ENCODE measurements at places on chromosomes 16 and 17.

DNA sequence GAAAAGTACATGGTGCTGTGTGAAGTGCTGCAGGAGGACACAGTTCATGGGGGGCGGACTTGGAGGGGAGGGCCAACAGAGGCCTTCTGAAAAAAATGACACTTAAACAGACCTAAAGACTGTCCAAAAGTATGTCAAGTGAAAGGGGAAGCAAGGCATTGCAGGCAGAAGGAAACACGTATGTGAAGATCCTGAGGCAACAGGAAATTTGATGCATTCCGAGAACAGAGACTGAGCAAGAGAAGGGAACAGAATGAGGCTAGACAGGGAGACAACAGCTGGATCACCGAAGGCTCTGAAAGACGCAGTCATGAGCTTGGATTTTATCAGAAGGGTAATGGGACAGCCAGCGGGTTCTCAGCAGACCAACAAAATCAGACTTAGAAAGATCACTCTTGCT, 1.1 kb downstream of the IFT20 start:
- no peak for DNase-seq

GRCh38 chr16:88853325-88853941, 3.3 kb downstream of the GALNS start:
- DNase-seq: no peak

GRCh38 chr16:50941681-50942080, 199.8 kb downstream of the CYLD start:
- DNase-seq: no peak

DNA sequence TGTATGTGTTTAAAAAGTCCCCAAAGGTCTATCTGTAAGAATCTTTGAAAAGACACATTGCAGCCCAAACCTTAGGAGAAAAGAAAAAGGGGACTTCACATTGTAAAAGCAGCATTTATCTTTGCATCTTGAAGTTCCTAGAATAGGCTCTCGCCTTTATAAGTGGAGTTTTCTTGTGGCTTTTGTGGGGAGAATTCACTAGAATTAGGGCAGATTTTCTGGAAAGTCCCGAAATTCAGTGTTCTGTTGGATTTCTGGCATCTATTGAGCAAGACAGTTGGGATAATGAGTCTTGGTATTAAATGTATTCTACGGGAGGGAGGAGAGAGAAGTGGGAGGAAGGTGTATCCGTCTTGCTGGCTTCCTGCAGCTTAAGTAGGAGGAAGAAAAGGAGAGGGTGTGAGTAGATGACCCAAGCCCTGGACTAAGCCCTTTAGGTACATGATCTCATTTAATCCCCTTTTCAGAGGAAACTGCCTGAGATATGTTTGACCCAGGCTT, 62.6 kb downstream of the PRKCA start:
- DNase-seq: no peak

DNA sequence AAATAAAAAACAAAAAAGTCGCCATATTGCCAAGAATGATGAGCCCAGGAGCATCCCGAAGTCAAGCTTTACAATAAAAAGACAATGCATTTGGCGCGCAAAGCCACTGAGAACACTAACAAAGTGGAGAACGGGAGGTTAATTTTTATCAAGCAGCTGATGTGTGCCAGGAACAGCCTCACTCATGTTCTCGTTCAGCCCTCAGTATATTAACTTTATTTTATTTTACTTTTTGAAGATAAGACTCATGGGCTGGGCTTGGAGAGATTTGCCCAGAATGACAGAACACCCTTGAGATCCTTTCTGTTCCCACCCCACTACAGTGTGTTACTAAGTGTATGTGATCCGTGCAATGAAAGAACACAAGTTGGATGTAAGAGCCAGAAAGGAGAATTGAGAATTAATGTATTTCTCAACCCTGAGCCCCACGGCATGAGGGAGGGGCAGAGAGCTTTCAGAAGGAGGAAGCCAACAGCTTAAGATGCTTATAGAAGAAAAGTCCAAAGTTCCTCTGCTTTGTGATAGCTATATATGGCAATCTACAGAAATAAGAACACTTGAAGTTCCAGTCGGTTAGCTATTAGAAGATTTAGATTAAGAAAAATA, 48.4 kb downstream of the COTL1 start:
- no peak for DNase-seq

DNA sequence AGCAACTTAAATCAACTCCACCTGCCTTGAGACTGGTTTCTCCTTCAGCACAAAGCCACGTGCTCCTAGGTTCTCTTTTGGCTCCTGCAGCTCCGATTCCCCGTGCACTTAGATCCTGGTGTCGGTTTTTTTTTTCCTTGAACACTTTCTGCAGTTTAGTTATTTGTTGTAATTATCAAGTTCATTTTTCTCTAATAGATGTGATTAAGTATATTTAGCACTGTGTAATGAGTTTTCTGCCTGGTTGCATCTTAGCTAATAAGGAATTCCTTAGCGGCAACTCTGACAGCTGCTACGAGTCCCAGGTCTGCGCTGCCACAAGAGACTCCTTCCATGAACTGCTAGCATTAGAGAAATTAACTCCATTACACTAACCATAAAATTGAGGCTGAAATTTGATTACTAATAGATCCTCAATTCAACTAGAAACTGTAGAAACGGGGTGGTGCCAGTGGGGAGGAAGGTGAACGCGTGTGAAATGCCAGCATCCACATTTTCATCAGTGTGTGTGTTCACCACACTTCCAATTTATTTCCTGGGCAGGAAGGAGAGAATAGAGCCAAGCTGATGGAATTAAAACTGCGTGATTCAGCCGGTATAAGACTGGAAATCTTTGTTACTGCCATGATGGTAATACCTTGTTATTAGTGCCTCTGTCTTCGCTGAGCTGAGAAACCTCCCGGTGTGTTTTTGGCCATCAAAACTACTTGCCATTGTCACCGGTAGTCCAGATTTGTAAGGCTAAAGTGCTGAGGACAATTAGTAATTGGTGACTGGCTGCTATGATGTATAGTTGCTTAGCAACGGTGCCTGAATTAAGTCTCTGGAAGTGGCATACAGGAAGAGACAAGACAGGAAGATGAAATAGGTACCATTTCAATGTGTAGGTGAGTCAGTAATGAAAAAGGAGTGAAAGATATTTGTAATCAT, 232.4 kb downstream of the IRX3 start:
- no peak for DNase-seq

DNA sequence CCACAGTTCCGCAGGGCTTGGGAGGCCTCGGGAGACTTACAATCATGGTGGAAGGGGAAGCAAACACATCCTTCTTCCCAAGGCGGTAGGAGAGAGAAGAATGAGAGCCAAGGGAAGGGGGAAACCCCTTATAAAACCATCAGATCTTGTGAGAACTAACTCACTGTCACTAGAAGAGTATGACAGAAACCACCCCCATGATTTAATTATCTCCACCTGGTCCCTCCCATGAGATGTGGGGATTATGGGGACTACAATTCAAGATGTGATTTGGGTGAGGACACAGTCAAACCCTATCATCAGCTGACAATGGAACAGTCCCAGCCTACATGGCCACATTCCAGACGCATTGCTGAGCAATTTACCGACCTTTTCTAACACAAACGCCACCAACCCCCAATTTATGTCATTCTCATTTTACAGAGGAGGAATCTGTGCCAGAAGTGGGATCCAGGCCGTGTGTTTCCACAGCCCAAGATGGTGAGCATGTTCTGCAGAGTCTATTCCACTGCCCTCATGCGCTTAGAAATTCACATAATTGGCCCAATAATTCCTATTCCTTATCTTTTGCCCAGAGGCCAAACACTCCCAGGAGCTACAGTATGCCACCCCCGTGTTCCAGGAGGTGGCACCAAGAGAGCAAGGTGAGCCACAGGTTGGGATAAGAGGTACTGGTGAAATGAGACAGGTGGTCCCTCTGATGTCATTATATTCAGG, 17.3 kb downstream of the MILR1 start:
- DNase-seq: no peak

DNA sequence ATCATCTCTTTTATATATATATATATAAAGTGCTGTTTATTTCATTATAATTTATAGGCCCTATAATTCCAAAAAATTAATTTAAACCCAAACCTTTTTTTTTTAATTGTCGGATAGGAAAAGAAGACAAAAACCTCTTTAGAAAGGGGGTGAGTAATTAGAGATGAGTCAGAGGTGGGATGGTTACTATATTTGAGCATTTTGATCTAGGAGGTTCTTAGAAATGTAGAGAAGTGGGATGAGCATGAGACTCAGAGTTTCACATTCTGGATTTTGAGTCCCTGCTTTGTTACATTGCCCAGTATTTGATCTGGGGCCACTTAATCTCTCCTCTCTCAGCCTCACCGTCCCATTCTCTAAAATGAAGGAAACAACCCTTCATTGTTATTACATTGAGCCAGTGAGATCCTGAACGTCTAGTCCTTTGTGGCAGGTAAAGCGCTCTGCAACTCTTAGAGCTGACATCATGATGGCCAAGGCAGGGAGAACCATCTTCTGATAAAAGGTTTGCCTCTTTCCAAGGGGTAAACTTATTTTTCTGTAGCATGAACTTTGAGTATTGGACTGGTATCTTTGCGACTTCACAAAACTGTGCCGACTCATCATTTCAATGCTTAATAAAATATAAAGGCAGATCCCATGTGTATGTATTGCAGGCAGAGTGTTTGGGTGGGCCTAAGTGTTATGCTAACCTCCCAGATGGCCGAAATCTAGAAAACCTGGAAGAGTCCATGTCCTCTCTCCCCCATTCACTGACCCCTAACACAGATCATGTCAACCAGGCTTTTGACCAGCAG, 21.3 kb downstream of the HS3ST3B1 start:
- DNase-seq: no peak

GRCh38 chr17:34252444-34253138, 2.5 kb upstream of the CCL2 start:
- DNase-seq: no peak

DNA sequence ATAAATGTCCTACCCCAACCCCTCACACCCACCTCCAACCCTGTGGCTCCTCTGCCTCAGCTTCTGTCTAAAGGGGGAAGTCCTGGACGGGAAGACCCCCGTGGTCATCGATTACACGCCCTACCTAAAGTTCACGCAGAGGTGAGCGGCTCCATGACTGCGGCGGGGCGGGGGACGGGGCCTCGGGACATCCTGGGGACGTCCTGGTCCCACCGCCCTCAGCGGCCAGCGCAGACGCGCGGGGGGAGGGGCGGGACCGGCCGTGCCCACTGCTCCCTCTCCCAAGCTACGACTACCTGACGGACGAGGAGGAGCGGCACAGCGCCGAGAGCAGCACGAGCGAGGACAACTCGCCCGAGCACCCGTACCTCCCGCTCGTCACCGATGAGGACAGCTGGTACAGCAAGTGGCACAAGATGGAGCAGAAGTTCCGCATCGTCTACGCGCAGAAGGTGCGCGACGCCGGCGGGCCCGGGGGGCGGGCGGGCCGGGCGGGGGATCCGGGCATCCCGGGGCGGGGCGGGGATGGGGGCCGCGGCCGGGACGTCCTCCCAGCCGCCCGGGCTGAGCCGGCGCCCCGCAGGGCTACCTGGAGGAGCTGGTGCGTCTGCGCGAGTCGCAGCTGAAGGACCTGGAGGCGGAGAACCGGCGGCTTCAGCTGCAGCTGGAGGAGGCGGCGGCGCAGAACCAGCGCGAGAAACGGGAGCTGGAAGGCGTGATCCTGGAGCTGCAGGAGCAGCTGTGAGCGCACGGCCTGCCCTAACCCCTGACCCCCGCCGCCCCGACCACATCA, 6.7 kb downstream of the RUNDC3A start:
- DNase-seq: no peak

DNA sequence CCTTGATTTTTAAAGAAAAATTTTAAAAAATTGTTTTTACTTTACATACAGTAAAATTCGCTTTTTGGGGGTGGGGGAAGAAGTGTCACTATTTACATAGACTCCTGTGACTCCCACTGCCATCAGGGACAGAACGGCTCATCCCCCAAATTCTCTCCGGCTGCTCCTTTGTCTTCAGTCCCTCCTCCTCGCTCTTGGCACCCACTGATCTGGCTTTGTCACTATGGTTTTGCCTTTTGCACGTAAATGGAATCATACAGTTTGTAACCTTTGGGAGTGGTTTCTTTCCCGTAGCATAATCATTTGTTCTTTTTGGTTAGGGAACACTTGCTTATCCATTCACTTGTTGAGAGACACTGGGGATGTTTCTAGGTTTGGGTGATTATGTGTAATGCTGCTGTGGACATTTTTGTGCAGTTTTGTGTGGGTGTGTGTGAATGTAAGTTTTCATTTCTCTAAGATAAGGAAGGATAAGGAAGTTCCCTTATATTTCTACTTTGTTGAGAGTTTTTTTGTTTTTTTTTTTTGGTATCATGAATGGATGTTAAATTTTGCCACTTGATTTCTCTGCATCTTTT, 27.4 kb downstream of the RAB11FIP4 start:
- no peak for DNase-seq

DNA sequence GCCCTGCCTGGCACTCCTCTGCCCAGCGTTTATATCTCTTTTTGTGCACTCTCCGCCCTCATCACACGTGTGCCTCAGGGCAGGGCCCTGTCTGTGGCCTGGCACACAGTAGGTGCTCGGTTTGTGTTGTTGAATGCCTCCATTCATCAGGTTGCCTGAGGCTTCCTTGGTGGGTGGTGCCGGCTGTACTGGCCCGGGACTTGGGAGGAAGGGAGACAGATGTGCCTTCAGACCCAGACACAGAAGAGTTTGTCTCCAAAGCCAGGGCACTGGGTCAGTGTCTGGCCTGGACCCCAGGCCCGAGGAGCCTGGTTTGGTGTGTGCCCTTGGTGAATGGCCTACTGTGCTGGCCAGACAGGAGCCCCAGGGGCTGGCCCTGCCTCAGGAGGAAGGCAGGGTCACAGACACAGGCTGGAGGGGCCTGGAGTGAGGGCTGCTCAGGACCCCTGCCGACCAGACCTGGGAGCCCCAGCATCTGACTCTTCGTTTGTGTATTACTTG, 71.6 kb downstream of the RAI1 start:
- DNase-seq: no peak

GRCh38 chr16:72317446-72317845, 145.5 kb upstream of the PMFBP1 start:
- no peak for DNase-seq

DNA sequence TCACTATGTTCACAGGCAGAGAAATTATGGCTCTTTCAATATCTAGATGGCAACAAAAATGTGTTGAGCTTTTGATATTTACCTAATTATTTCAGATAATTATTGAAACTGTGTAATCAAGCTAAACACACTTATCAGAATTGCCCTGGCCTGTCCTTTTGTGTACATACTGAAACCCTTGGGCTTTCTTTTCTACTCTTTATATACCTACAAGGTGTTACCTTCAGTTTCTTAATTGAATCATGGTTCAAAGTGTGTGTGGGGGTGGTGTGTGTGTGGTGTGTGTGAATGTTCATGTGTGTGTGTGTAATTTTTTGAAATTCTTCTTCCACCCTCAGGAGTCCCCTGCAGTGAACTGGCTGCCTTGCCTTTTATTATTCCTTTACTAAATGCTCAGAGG, 506.8 kb upstream of the SOX9 start:
- no peak for DNase-seq

GRCh38 chr16:89287777-89288576, 70.5 kb downstream of the ZNF778 start:
- DNase-seq: no peak

DNA sequence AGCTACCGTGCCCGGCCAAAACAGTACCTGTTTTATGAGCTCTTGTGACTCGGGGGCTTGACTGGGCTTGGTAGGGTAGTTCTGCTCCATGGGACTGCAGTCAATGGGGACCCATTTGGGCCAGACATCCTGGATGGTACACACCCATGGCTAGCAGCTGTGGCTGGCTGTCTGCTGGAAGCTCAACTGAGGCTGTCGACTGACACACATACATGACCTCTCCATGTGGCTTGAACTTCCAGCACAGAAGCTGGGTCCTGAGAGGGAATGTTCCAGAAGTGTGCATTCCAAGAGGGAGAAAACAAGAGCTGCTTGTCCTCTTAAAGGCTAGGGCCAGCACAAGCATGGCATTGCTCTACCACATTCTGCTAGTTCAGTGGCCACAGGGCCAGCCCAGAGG, 14.9 kb upstream of the NKD1 start:
- DNase-seq: no peak

GRCh38 chr17:77129568-77130301, 11.0 kb upstream of the SEC14L1 start:
- no peak for DNase-seq
